PC-3 (cell line): ENCODE measurements at places on chromosomes 16 and 17. TPM values are rescaled to one million over a fixed set of nuclear protein-coding genes. Genes with fewer than 3 reads are reported as not detected.

SLC9A5 gene
- total RNA-seq, result 0.81 and 1.1 TPM in 2 replicates

MARVELD3 gene
- 7.4 and 14.6 TPM in 2 replicates for total RNA-seq

DNA sequence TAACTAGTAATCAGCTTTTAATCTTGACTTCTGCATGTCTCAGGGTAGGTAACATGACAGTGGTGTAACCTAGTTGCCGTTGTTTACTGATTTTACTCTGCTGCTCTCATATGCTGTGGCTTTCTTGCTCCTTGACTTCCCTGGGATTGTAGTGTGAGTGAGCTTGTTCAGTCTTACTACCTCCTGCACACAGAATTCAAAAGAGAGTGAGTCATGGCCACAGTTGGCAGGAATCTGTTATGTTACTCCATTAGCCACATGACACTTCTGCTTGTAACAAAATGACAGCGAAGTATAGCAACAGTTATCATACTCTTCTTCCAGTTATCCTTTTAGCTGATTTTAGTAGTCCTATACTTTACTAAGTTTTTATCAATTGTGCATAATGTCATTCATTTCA is 18.8 kb downstream of the TNRC6A start:
- peak; percentile 80 for DNase-seq

- no peak for DNase-seq
These were observed 84.2 kb downstream of the ZFHX3 start for GRCh38 chr16:72963533-72964315.
